Hematopoietic multipotent progenitor cell treated with erythropoietin and hydrocortisone succinate and interleukin-3 and kit ligand, for 8 days (in vitro differentiated cells): ENCODE measurements at places on chromosomes 6 and 20.

- no peak for DNase-seq
Observed at GRCh38 chr20:49824206-49824605, 11.6 kb downstream of the SLC9A8 start.

- DNase-seq: no peak
Observed at GRCh38 chr6:165575158-165575549, 87.9 kb downstream of the PDE10A start.

GRCh38 chr6:3525915-3526314, 69.1 kb upstream of the SLC22A23 start:
- DNase-seq: no peak

GRCh38 chr20:23197836-23198235, 111.7 kb upstream of the CD93 start:
- no peak for DNase-seq

- DNase-seq: no peak
Observed at GRCh38 chr20:48962976-48963771, 41.7 kb downstream of the ARFGEF2 start.

DNA sequence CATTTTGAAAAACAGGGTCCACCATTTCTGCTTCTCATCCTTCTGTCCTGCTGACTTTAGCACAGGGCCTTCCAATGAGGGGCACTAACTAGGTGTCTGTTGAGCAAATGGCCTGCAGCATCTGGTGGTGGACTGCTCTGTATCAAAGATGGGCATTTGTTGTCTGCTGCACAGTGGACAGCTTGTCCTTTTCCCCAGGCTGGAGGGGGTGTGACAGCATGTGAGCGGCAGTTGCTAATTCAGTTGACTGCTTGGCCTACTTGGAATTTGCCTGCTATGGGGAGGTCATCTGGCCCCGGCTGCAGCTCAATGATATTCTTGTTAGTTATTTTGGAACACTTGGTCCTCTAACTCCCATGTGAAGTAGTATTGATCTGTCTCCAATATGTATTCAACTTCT, 93.7 kb downstream of the SH3BGRL2 start:
- no peak for DNase-seq

- DNase-seq: no peak
Observed at GRCh38 chr6:111885373-111886027, 12.2 kb upstream of the FYN start.

- DNase-seq: no peak
Observed at GRCh38 chr6:53752440-53752839, 42.4 kb upstream of the LRRC1 start.

- no peak for DNase-seq
Observed at GRCh38 chr6:15145821-15146220, 100.0 kb upstream of the JARID2 start.

DNA sequence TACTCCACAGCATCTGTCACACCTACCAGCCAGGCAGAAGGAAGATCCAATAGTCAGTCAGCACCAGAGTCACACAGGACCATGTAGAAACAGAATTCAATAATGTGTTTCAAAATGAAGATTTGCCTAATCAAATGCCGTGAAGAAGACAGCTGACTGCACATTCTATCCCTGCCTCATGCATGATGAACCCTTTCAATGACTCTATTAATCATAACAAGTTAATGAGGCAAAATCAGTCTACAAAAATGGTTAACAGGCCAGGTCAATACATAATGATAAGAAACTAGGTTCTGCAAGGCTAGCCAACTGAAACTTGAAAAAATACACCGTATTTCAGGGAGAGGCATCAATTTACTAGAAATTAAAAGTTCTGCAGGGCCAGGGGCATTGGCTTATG, 6.7 kb upstream of the PNRC1 start:
- DNase-seq: no peak

DNA sequence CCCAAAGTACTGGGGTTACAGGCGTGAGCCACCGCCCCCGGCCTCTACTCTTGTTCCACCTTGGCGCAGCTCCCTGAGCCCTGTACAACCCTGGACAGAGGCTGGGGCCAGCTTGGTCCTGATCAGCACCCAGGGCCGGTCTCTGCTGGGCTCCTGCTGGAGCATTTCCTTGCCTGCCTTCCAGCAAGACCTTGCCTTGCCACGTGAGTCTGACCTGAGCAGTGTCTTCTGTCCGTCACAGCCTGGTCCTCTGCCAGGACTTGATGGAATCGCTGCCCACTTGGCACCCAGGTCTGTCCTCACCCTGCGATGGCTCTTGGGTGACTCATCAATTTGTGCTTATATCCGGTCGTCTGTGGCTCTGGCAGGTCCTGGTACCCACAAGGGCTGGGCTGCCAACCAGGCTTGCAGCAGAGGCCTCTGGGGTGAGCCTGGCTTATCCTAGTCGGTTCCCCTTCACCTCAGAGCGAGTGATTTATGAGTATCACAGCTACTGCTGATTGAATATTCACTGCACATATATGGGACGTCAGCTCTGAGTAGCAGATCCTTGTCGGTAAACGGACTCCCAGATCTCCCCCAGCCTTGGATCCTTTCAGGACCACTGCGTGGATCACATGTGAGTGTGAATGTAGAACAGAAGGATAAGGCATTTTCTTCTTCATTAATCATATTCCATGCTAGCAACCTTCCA, 10.1 kb upstream of the SULF2 start:
- peak; percentile 5 for DNase-seq

DNA sequence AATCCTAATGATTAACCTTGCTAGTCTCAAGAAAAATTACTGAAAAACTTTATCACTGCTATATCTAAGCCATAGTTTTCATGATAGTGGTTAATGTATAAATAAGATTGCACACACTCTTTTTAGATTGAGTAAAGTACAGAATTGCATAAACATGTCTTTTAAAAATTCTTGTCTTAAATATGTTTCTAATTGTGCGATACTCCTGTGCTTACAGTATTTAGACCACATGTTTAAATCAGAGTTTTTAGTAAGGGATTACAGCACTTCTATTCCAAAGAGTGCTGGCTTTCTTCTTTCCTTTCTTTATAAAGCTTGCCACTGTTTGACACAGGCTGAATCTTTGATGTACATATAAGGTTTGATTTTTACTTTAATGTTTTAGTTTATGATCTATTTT, 36.8 kb upstream of the RGS17 start:
- no peak for DNase-seq
